ENCODE measurements at places on chromosomes 2 and 18.

GRCh38 chr2:171972329-171972982 lies 27.3 kb upstream of the METAP1D start:
- DNase-seq: no peak

- DNase-seq: no peak
These were observed 190.2 kb downstream of the TFCP2L1 start for GRCh38 chr2:121094845-121095244.

DNA sequence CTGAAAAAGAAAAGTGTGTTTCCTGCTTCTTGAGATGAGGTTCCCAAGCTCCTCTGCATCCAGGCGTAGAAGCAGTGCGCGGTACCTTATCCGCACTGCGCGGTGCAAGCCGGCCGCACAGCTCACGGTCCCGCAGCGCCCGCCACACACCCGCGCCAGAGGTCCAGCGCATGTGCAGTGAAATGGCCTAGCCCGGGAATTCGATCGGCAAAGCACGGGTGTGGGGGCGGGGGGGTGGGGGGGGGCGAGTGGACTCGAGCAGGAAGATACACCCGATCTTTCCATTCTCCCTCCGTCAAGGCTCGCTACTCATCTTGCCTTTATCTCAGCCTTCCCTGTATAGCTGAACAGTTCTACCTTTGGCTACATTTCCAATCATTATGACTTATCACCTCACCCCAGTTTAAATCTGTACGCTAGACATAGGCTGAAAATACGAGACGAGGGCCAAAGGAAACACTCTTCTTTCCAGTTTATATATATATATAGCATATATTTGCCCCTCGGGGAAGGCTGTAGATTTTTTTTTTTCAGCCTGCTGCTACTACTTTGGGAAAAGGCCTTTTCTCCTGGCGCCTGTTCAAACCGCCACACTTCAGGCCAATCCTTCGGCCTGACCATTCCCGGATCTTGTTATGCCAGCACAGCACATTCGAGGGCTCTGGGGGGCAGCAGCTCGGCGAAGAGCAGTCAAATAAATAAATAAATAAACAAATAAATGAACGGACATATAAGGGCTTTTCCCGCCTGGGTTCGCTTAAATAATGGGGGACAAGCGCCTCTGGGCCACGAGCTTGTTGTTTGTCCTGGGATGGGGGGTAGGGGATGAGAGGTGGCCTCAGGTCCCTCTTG lies 10.4 kb downstream of the HOXD8 start:
- DNase-seq: no peak

GRCh38 chr2:1645761-1646476 lies 98.4 kb downstream of the PXDN start:
- no peak for DNase-seq

DNA sequence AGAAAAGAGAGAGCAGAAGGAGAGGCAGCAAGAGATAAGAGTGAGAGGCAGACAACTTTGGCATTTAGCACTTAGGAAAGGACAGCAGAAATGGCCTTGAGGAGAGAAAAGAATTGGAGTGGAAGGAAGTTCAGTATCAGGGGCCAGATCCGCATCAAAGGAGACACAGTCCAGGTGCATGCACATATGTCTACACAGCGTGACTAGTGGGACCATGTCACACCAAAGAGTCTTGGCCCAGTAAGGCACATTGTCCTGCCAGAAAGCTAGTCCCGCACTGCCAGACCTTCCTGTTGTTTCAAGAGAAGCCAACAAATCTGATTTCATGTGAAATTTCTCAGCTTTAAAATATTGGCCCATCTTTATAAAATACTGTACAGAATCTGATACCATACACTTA lies 8.5 kb upstream of the STK39 start:
- no peak for DNase-seq

GRCh38 chr2:241195506-241196130 lies 7.1 kb downstream of the ANO7 start:
- no peak for DNase-seq

- DNase-seq: no peak
These were observed 24.4 kb downstream of the SGPP2 start for GRCh38 chr2:222448748-222449181.

GRCh38 chr18:76136701-76137100 lies 358.3 kb downstream of the ZNF516 start:
- DNase-seq: no peak

GRCh38 chr2:202486351-202486750 lies 110.2 kb downstream of the BMPR2 start:
- DNase-seq: no peak

DNA sequence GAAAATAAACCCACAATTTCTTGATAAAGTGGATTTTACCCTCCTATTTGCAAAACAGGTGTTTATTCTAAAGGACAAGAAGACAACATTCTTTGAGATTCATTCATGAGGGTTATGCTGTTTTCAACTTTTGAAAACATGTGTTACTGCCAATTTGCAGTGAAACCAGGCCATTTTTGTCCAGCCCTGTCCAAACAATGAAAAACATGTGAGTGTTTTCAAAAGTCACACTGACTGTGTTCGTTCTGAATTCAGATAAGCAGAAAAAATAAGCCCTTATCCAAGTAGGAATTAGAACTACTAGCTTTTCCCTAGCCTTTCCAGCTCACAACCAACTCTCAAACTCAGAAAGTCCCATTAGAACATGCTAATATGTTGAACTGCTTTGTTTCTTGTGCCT lies 148.1 kb upstream of the PID1 start:
- no peak for DNase-seq

GRCh38 chr2:9739531-9739964 lies 103.7 kb upstream of the TAF1B start:
- DNase-seq: peak; percentile 23

DNA sequence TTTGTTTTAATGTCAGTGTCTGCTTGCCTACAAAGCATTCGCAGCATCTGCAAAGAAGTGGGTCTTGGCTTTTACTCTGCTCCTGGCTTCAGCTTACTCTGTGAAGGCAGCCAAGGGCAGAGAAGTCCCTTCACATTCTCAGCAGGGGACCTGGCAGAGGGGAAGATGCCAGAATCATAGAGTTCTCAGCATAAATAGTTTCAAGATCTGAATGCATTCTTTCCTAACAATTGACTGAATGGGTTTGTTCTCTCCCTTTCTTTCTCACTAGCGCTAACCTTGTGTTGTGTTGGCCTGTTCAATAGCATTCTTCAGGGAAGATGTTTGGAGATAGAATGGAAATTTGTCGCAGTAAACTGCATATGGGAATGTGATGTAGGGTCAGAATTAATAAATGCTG lies 106.9 kb downstream of the FARSB start:
- DNase-seq: no peak

- DNase-seq: no peak
These were observed 228.4 kb upstream of the MEX3C start for GRCh38 chr18:51425889-51426288.

DNA sequence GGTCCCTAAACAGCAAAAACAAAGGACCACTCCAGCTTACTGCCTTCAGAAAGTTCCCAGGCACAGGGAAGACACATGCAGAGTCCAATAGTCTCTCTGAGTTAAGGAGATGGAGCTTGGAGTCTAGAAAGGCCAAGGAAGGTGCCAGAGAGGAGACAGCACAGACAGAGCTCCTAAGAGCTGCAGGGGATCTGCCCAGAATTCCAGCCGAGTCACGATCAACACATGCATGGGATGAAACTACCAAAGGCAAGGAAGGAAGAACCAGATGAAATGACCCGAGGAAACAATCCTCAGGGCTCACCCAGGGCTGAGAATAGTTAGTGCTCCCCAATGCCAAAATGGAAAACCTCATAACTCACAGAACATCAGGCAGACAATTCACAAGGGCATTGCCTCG lies 15.4 kb downstream of the METTL4 start:
- DNase-seq: no peak
